Neural progenitor cell (in vitro differentiated cells): ENCODE measurements at places on chromosomes 6 and 20. TPM values are rescaled to one million over a fixed set of nuclear protein-coding genes. Genes with fewer than 3 reads are reported as not detected.
A peak's percentile ranks its signal among the peaks of the same experiment; 100 is the strongest.

DNA sequence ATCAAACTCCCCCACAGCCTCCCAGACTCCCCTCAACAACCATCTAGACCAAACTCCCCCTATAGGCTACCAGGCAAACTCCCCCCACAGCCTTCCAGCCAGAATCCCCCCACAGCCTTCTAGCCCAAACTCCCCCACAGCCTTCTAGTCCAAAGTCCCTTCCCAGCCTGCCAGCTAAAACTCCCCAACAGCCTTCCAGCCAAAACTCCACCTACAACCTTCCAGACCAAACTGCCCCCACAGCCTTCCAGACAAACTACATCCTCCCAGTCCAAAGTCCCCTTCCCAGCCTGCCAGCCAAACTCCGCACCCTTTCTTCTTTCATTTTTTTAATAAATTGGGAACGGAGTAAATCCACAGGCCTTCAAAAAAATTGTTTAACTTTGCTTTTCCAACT lies 37.4 kb upstream of the SYNDIG1 start:
- no peak overlapping the region for H3K4me3 ChIP-seq
- H3K27me3 ChIP-seq = no peaks in the 10 kb centered on the region
- no peaks in the 10 kb centered on the region for H3K36me3 ChIP-seq
- no peak overlapping the region for H3K27ac ChIP-seq

The NR2E1 gene
- 0.25 and 1.0 TPM in 2 replicates for total RNA-seq

- no peaks in the 10 kb centered on the region for H3K4me1 ChIP-seq
- H3K36me3 ChIP-seq = no peaks in the 10 kb centered on the region
- H3K27me3 ChIP-seq = no peaks in the 10 kb centered on the region
Observed at GRCh38 chr20:36491901-36492617, 49.3 kb upstream of the MYL9 start.

DNA sequence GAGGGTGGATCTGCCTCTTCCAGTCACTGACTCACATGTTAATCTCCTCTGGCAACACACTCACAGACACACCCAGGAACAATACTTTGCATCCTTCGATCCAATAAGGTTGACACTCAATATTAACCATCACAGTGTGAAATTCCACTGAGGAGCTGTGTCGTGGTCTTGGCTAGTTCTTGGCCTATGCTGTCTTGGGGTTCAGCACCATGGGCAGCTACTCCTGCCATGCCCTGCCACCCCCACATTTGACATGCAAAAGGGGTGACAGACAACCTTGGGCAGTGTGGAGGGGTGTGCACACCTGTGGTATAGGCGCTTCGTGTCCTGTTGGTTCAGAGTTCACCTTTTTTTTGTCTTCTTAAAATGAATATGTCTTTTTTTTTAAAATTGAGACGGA lies 25.8 kb downstream of the ANKRD6 start:
- H3K27me3 ChIP-seq = no peaks in the 10 kb centered on the region
- no peaks in the 10 kb centered on the region for H3K4me1 ChIP-seq
- peak; percentile 19 for DNase-seq
- no peak overlapping the region for H3K27ac ChIP-seq

The REPS1 gene
- total RNA-seq = 86.1 and 97.5 TPM in 2 replicates

GRCh38 chr20:61771805-61772350 lies 293.8 kb downstream of the TAF4 start:
- H3K4me3 ChIP-seq = no peak overlapping the region
- H3K27me3 ChIP-seq = peaks cover 5% of the 10 kb centered on the region
- no peak for DNase-seq

DNA sequence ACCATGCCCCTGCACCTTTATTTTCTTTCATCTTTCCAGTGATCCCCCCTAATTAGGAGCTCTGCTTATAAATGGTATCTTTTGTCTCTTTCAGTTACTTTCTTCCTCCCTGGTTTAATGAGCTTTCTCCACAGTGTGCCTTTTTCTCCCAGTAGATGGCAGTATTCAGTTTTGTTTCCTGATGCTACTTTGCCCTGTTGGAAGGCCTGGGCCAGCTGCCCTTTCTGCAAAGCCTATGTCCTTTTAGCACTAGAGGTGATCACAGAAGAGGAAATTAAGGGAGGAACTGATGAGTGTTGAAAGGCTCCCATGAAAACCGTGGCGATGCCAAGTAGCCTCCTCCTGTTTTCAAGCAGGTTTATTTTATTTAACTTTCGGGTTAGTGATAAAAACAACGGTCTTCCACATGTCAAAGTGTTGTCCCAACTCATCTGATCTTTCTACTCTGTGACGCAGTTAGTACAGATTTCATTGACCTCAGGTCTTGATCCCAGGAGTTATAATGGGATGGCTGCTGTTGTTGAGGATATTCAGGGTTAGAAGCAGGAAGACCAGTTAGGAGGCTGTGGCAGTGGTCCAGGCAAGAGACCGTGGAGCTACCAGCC lies 184.2 kb upstream of the BMP2 start:
- no peaks in the 10 kb centered on the region for H3K36me3 ChIP-seq
- DNase-seq = peak; percentile 75
- no peaks in the 10 kb centered on the region for H3K27me3 ChIP-seq
- no peak overlapping the region for H3K27ac ChIP-seq
- no peaks in the 10 kb centered on the region for H3K4me1 ChIP-seq

The TNXB gene
- 0.71 and 3.2 TPM in 2 replicates for total RNA-seq

DNA sequence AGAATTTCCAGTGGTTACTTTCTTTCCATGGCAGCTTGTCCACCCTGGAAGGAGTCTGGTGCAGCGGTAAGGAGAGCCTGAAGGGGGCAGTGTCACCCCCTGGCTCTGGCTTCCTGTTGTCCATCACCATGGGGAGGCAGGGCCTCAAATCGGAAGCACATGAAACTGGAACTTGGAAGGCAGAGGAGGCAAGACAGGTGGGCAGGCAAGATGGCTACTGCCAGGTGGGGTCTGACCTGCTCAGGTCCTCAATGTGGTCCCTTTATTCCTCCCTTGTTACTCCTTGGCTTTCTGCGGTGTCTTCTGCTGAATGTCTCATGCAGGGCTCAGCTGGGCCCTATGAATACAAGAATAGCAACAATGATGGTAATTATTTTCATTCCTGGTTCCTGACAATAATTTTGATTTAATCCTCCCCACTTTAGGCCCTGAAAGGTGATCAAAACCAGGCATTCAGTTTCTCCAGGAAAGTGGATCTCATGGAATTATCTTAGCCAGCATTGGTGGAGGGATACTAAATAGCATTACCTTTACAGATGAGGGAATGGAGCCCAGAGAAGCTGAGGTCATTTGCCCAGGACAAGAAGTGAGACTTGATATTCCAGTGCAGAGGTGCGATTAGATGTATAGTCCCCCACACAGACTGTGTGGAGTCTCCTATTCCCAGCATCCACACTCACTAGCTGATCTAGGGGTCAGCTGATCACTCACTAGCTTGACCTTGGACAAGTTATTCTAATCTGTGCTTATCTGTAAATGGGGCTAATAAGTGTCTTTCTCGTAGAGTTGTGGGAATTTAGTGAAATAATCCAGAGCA lies 17.6 kb upstream of the SNAI1 start:
- H3K27me3 ChIP-seq = no peaks in the 10 kb centered on the region
- no peak overlapping the region for H3K27ac ChIP-seq
- DNase-seq = peak; percentile 67

DNA sequence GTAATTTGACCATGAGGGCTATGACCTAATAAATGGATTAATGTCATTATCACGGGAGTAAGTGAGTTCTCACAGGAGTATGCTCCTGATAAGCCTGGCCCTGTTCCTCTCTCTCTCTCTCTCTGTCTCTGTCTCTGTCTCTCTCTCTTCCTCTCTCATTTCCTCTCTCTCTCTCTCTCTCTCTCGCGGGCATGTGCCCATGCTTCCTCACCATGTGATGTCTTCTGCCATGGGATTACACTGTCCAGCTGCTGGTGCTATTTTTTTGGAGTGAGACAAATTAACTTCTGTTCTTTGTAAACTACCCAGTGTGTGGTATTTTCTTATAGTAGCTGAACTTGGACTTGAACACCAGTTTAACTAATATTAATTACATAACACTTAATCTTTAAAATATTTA lies 374.3 kb upstream of the GJE1 start:
- H3K27me3 ChIP-seq = no peaks in the 10 kb centered on the region
- no peaks in the 10 kb centered on the region for H3K36me3 ChIP-seq
- no peak for DNase-seq
- H3K4me3 ChIP-seq = no peak overlapping the region
- H3K27ac ChIP-seq = no peak overlapping the region

The RIPPLY2 gene
- total RNA-seq = not detected in 2 replicates

The ANGPT4 gene
- 0.06 and 0.19 TPM in 2 replicates for total RNA-seq

The PSMA7 gene
- 237 and 310 TPM in 2 replicates for total RNA-seq

GRCh38 chr6:33211666-33212422 lies 3.5 kb downstream of the RING1 start:
- H3K4me3 ChIP-seq = no peak overlapping the region
- H3K36me3 ChIP-seq = no peaks in the 10 kb centered on the region
- H3K27me3 ChIP-seq = peaks cover 60% of the 10 kb centered on the region
- H3K27ac ChIP-seq = no peak overlapping the region

GRCh38 chr6:29602564-29603361 lies 17.8 kb downstream of the OR2H2 start:
- DNase-seq = peak; percentile 85
- no peak overlapping the region for H3K27ac ChIP-seq
- no peak overlapping the region for H3K4me3 ChIP-seq

GRCh38 chr6:4861564-4861963 lies 85.4 kb downstream of the CDYL start:
- H3K27me3 ChIP-seq = no peaks in the 10 kb centered on the region
- H3K36me3 ChIP-seq = no peaks in the 10 kb centered on the region

GRCh38 chr6:119350202-119350951 lies 816 bp upstream of the MAN1A1 start:
- H3K27ac ChIP-seq = no peak overlapping the region
- peak overlapping the region; percentile 89 for H3K4me3 ChIP-seq
- DNase-seq = no peak
- no peaks in the 10 kb centered on the region for H3K36me3 ChIP-seq
- no peaks in the 10 kb centered on the region for H3K4me1 ChIP-seq

The VIP gene
- not detected in 2 replicates for total RNA-seq

DNA sequence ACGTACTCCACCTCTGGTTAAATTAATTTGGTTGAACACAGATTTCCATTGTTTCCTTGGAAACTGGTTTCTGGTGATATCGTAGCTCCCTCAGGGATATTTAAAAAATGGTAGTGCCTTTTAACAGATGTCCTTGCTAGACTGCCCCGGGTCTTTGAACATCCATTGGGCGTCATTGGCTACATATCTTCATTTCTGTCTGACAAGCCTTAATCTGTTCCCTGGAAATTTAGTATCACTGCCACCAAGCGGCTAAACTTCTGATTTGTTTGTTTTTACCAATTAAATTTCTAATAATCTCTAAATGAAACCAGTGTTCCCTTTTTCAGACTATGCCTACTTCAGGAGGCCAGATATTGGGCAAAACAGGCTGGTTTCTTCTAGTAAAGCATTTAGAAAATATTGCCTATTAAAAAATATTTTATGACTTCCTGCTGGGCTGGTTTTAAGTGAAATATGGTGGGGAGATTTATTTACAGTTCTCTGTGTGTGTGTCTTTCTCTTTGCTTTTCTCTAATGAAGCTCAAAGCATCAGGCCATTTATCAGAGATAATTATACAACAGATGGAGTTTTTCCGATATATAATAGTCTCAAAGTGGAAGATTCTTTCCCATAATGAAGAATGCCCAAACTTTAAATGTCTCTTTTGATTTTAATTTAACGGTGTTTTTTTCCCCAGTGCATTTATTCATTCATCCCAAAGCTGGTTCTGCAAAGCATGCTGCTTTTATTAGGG lies 249.5 kb downstream of the ZFAND3 start:
- H3K36me3 ChIP-seq = no peaks in the 10 kb centered on the region
- no peak for DNase-seq
- no peak overlapping the region for H3K4me3 ChIP-seq
- H3K4me1 ChIP-seq = no peaks in the 10 kb centered on the region
- H3K27me3 ChIP-seq = no peaks in the 10 kb centered on the region
- no peak overlapping the region for H3K27ac ChIP-seq

DNA sequence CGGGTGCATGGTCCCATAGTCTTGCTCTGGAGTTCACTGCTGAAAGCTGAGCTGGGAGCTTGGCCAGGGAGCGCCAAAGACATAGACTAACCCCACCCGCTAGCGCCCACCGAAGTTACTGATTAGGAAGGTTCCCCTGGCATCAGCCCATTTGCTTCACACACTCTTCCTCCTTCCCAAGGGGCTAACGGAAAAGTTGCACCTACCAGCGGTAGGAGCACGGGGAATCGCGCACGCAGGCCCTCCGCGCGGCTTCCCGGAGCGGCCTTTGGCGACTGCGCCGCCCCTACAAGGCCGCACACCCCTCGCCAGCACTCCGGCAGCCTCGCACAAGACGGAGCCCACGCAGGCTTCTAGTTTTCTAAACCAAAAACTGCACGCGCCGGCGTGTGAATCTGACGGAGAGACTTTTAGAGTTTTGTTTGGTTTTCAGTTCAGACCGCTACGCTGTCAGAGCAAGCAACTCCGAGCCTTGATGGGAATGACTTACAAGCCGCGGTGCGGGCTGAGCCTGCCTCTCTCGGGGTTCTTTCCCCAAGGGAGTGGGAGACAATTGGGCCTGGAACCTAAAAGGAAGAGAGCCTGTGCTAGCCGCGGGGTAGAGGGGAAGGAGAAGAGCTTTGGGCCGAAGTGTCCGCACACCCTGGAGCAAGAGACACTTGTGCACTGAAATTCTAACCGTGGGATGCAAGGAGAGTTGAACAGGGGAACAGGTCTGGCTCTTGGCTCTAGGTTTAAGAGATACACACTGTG lies 891 bp upstream of the POU3F2 start:
- H3K27ac ChIP-seq = no peak overlapping the region
- no peaks in the 10 kb centered on the region for H3K36me3 ChIP-seq
- peaks cover 63% of the 10 kb centered on the region for H3K4me1 ChIP-seq
- H3K27me3 ChIP-seq = peaks cover 91% of the 10 kb centered on the region
- H3K4me3 ChIP-seq = peak overlapping the region; percentile 56

DNA sequence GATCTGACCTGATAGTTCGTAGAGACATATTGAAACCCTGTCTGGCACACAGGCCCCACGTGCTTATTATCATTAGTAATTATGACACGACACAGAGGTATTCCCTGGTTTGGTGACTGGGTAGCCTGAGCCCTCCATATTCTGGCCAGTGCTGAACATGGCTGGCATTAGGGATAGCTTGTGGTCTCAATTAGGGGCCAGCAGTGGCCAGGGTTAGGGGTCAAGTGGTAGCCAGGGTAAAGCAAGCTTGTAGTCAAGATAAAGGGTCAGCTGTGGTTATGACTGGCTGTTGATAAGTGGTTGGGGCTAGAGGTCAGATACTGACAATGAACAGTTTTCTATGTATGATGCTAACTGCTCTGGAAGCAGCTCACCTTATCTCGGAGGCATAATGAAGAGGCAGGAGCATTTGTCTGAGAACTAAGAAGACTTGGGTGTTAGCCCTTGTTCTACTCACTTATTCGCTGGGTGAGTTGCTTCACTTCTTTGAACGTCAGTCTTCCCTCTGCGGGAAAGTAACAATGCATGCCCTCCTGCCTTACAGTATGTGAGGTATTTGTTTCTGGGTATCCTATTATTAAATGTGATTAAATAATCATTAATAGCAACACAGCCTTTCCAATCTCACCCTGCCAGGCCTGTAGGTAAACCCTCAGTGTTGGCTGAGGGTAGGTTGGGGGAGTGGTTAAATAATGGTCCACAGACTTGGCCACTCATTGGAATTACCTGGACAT lies 66.7 kb downstream of the VEGFA start:
- no peak overlapping the region for H3K27ac ChIP-seq
- H3K27me3 ChIP-seq = no peaks in the 10 kb centered on the region

The REM1 gene
- not detected in 2 replicates for total RNA-seq

The SRMS gene
- total RNA-seq = not detected in 2 replicates
